ENCODE measurements at places on chromosomes 7 and 10.

DNA sequence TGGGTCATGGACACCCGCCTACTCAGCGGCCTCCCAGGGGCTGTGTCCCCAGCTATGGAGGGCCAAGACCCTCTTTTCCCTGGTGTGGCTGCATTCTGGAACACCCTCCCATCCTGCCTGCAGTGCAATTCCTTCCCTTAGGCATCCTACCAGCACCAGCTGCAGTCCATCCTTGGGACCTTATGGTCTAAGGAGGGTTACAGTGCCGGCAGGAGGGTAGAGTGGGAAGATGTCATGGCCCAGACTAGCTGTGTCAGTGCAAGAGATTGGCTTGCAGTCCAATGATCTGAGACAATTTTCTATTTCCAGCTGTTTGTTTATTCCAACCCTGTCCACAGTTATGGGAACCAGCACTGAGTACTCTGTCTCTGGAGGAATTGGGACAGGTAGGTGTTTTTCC, 92.4 kb downstream of the WDFY4 start:
- no peak for DNase-seq

DNA sequence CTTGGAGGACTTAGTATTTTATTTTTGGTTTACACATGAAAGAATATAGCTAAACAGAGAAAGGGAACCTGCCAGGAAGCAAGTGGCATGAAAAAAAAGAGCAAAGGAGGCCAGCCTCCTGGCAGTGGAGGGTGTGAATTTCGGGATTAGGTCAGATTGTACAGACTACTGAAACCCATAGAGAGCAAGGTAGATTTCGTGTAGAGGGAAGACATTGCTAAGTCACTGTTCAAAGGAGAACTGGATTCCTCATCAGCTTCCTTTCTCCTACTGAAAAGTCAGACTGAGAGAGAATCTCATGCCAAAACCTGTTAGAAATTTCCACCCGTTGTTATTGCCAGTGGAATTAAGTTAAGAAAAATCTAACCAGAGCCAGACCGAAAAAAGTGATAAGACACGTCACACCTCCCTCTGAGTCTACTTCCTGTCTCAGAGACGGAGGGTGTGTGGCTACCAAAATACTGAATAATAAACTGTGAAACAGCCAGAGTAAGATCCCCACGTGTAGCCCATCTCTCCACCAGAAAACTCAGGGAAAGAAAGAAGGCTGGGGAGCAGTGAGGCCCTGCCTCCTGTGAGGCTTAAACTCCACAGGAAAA, 118.8 kb downstream of the SKIDA1 start:
- no peak for DNase-seq

GRCh38 chr10:37774351-37774750, 83.1 kb downstream of the ZNF248 start:
- DNase-seq = no peak

- no peak for DNase-seq
These were observed 44.0 kb downstream of the DNMBP start for GRCh38 chr10:99965700-99966099.

DNA sequence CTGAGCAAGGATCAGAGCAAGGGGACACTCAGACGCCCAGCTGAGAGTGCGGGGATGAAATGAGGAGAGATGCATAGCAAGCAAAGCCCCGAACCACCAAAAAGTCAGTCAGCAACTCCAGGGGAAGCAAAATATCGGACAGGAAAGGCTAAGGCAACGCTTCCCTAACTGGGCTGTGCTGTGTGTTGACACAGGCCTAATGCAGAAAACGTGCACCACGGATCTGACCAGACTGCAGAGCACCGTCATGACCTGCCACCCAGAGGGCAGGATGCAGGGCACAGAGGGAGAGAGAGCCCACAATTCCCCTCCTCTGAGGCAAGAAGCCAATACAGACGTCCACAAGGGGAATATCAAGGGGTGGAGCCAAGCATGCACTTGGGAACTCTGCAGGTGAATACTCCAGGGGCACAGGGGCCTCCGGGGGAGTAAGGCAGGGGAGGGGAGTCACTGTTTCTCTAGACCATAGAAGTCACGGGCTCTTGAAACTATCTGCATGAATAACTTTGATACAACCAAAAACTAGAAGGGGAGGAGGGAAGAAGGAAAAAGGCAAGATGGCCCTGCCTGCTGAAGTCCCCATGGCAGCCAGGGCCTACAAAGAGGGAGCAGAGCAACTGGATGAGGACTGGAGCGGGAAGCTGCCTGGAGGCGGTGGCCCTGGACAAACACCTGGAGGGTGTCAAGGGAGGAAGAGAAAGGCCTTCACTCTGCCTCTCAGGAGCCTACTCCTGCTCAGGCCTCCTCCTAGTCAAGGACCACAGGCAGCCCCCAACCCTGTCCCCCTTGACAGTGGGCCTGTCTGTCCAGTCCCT, 26.2 kb downstream of the GRID1 start:
- no peak for DNase-seq

GRCh38 chr10:48667960-48668590, 16.6 kb upstream of the WDFY4 start:
- no peak for DNase-seq

GRCh38 chr10:73039635-73040034, 57.0 kb downstream of the P4HA1 start:
- DNase-seq = no peak

- no peak for DNase-seq
These were observed 65.4 kb upstream of the SEM1 start for GRCh38 chr7:96775046-96775445.

DNA sequence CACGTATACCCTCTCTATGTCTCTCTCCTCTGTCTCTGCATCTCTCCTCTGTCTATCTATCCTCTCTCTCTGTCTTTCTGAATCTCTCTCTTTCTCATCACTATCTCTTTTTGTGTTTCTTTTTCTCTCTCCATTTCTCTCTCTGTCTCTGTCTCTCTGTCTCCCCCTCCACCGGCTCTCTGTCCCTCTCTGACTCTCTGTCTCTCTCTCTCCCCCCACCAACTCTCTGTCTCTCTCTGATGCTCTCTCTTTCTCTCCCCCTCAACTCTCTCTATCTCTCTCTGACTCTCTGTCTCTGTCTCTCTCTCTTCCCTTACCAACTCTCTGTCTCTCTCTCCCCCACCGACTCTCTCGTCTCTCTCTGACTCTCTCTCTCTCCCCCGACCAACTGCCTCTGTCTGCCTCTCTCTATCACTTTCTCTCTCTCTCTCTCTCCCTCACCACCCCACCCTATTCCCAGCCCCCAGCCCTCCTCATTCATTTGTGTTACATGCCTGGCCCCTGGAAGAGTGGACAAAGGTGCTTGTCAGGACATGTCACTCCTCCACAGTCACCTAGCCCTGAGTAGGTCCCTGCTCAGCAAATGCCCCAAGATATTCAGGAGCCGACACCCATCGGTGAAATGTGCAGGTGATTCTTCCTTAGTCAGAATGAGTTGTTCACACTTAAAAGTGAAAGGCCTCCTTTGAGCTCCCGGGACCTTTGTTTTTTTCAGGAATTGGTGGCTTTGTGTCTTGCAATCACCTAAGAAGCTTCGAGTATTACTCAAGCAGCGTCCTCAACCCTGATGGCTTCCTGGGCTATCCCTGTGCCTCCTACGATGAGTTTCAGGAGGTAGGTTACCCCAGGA, 13.6 kb downstream of the PNLIPRP2 start:
- DNase-seq = no peak

DNA sequence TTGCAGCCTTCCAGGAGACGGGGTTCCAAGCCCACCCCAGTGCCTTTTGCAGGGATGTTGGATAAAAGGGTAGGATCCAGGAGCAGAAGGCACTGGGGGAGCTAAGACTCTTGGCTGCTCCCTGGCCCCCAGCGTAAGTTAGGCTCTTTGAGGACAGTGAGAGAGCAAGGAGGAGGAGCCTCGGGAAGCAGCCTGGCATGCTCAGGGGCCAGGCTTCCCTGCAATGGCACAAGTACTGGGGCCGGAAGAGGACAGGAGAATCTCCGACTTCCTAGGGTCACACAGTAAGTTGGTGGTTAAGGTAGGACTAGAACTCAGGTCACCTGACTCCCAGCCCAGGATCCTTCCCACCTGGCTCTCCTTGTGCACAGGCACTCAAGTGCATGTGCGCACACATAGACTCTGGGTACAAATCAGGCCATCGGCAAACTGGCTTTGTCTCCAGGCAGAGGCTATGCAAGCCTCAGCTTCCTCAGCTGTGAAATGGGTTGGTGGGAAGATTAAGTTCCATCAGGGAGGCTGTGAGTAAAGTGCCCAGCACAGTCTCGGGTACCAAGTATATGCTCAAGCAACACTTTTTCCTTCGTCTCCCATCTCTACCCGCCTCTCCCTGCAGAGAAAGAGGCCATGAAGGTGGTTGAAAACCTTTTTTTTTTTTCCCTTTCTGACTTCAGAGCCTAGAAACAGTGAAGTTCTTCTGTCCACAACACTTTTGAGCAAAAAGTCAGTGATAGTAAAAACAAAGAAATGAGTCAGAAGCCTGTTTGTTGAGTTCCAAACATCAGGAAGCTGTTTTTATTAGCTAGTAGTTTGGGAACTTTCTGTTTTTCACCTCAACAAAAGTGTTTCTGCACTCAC, 79.1 kb downstream of the NEURL1 start:
- DNase-seq = no peak

DNA sequence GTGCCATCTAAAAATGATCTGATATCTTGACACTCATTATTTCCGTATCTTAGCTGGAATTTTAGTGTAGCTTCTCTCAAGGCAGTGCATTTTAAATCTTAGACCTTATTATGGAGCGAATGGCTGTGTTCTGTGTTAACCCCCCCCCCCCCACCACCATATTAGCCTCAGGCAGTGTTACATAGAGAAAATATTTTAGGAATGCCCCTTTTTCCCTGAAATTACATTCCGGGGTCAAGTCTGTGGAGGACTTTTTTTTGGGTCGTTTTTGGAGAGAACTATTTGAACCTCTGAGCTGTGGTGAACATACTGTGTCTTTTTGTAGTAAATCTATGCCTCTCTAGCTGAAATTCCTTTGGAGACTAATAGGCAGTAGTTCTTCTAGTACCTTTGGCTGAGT, 3.1 kb downstream of the CCDC126 start:
- DNase-seq = no peak

DNA sequence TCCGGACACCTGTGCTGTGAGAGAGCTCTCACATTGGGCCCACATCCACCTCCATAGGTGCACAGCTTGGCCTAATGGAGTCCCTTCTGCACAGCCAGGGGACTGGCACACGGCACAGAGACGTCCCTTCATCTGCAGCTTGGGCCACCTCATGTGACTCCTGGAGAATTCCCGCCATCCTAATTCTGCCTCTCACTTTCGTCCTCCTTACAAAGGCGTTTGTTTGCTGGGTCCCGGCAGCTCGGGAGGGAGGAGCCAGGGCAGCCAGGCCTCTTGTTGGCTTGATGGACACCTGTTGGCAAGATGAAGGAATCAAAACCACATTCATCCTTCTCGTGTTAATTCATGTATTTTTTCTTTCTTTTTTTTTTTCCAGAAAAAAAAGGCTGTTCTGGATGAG, 30.7 kb upstream of the TTYH3 start:
- DNase-seq = no peak

GRCh38 chr7:156892081-156892800, 742 bp downstream of the LMBR1 start:
- peak; percentile 29 for DNase-seq

DNA sequence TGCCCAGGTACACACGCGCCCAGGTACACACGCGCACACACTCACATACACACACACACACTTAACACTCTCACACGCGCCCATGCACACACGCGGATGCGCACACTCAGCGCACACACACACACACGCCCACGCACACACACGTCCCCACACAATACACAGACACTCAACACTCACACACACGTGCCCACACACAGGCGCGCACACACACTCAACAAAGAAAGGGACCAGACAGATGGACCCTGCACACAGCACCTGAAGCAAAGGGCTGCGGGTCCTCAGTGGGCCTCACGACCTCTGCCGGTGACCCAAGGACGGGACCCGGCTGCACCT, 257.4 kb downstream of the ZMYND11 start:
- DNase-seq = no peak

GRCh38 chr10:30897048-30897447, 134.6 kb downstream of the ZNF438 start:
- DNase-seq = no peak

DNA sequence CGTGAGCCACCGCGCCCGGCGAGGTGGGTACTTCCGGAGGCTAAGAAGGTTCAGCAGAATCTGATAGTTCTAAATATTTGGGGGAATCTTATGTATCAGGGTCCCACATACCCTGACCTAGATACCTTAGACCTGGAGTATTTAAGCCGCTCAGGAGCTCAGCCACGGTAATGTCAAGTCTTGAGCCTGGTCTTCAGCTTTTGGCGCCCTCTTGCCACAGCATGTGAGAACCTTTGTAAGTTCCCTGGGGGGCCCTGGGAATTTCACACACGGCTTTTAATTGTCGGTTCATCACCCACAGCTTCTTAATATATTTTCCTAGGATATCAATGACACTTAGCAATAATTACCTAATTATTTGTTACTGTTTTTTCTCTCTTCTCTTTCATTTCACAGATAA, 324.3 kb upstream of the GALNT17 start:
- no peak for DNase-seq

- DNase-seq = no peak
These were observed 48.1 kb downstream of the JAKMIP3 start for GRCh38 chr10:132113766-132114365.

GRCh38 chr7:133429371-133429770, 176.5 kb downstream of the EXOC4 start:
- no peak for DNase-seq

GRCh38 chr10:58209669-58210068, 58.0 kb downstream of the IPMK start:
- no peak for DNase-seq

GRCh38 chr7:69476416-69476815, 121.9 kb upstream of the AUTS2 start:
- DNase-seq = no peak

DNA sequence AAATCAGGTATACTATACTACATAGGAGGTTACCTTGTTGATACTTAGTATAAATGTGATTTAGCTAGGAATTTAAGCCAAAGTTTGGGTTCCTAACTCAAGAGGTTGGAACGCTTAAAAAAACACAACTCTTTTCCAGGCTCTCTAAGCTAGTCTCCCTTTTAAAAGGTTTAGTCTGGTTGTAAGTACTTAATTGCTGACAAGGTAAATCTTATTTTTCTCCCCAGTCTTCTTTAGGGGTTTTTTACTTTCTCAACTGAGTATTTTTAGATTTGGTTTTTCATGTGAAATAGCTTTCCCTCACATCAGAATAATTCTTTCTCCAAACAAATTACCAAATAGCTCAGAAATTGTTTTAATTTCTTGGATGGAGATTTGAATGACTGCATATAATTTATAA, 20.8 kb upstream of the CTTNBP2 start:
- DNase-seq = no peak

- DNase-seq = no peak
These were observed 2.8 kb upstream of the PUS7 start for GRCh38 chr7:105524840-105525239.

DNA sequence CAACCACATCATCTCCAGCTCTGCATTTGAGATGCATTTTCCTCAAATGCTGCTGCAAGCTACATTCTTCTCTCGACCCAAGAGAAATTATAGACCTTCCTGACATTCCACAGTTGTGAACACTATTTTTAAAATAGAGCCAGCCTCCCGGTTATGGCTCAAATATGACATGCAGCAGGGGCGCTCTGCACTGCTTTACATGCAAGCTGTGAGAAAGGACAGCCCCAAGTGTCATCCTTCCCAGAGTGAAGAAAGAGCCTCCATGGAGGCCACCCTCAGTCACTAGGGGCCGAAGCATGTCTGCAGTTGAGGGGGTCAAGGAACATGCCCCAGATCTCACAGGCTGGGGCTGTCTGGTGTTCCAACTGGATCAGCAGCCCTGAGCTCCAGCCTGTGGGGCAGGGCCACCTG, 63.9 kb upstream of the CHST15 start:
- no peak for DNase-seq

Measured in T47D (cell line).